ENCODE measurements at places on chromosomes 11 and 22. TPM values are rescaled to one million over a fixed set of nuclear protein-coding genes. Genes with fewer than 3 reads are reported as not detected.

The PTPN5 gene
- total RNA-seq = not detected

The PCNX3 gene
- 37.1 TPM for total RNA-seq

The RTN4R gene
- 12.4 TPM for total RNA-seq

The GGA1 gene
- total RNA-seq = 24.1 TPM

The EIF3L gene
- 273 TPM for total RNA-seq

The PITPNB gene
- total RNA-seq = 44.9 TPM

The FSHB gene
- total RNA-seq = not detected

The MOGAT2 gene
- total RNA-seq = not detected

The APIP gene
- total RNA-seq = 23.3 TPM

The GAL3ST3 gene
- not detected for total RNA-seq

The C11orf97 gene
- total RNA-seq = not detected

The KCNQ1 gene
- total RNA-seq = 0.23 TPM

The SLC25A18 gene
- total RNA-seq = 0.45 TPM

The SCGB1D4 gene
- not detected for total RNA-seq

The IL18BP gene
- 4.4 TPM for total RNA-seq

The SEPTIN3 gene
- total RNA-seq = 1.0 TPM

The TMEM191B gene
- 2.3 TPM for total RNA-seq

The GPHA2 gene
- not detected for total RNA-seq

The MGAT3 gene
- total RNA-seq = 0.43 TPM

The OR5A1 gene
- total RNA-seq = not detected

The GNG3 gene
- total RNA-seq = not detected

The OR51I1 gene
- total RNA-seq = not detected

The OSM gene
- total RNA-seq = not detected

The TRMU gene
- total RNA-seq = 30.8 TPM

The NTM gene
- total RNA-seq = not detected

The RASGRP2 gene
- 1.5 TPM for total RNA-seq

The ASCL2 gene
- not detected for total RNA-seq

The MFRP gene
- not detected for total RNA-seq

The DCHS1 gene
- 0.07 TPM for total RNA-seq

The ANGPTL5 gene
- 0.10 TPM for total RNA-seq

The UCP3 gene
- total RNA-seq = 1.3 TPM

The MYEOV gene
- 124 TPM for total RNA-seq

The KDM4E gene
- not detected for total RNA-seq

The PARVA gene
- 24.8 TPM for total RNA-seq

The FJX1 gene
- 36.0 TPM for total RNA-seq

The MS4A1 gene
- total RNA-seq = not detected

The ASRGL1 gene
- total RNA-seq = 14.3 TPM

The TUBA8 gene
- total RNA-seq = 1.00 TPM

The TSPO gene
- 224 TPM for total RNA-seq
